ENCODE measurements at places on chromosomes 5 and 9.

DNA sequence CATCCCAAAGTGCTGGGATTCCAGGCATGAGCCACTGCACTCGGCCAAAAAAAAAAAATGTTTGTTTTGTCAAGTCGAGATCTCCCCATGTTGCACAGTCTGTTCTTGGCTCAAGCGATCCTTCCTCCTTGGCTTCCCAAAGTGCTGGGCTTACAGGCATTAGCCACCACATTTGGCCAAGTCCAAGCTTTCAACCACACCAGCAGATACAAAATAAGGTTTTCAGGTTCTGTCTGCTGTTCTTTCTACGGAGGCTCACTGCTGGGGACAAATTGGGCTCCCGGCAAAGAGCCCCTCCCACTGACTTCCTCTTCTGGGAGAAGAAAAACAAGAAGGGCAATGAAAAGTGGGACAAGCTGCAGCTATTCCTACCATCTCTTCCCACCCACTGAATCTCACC is 37.6 kb upstream of the GGTA1 start:
- DNase-seq, result no peak

DNA sequence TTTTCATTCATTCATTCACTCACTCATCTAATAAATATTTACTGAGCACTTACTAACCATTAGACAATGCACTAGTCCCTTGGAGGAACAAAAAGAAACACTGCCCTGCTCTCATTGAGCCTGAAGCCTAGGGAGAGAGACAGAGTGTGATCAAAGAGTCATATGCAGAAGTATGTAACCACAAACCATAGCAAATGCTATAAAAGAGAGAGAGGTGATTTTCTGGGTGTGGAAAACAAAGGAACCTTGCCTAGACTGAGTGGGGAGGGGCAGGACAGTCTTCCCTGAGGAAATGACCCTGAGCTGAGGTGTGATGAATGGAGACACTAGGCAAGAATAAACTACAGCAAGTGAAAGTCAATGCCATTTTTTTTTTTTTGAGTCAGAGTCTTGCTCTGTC is 10.8 kb upstream of the ADRA1B start:
- DNase-seq, result no peak

DNA sequence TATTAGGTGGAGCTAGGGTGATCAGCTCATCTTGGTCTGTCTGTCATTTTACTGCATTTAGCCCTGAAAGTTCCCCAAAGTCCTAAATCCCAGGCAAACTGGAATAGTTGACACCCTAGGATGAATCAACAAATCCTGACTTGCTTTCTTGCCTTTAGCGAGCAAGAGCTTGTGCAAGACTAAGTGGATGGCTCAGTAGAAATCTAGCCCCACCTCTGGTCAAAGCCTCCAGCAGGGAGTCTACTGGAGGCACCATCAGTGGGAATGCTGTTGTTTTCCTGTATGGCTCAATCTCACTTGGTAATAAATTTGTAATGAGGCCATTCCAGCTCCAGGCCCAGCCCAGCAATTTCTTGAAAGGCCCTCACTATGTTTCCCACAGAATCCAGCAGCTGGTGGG is 43.7 kb upstream of the TRPC7 start:
- no peak for DNase-seq

GRCh38 chr9:98372077-98372836 is 116.8 kb upstream of the TBC1D2 start:
- DNase-seq, result no peak

DNA sequence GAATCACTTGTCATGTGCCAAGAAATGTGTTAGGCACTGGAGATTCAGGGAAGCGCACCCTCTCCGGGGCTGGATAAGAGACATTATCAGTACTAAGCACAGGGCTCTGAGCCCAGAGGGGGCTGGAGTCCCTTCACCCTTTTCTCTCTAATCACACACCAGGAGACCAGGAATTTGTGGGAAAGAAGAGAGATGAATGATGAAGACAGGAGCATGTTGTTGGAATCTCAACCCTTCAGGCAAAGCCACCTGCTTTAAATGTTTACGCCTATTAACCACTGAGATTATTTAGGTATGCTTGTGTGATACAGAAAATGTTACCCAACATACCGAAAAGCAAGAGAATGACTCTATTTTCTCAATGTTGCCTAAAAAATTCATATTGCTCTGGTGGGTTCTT is 119.8 kb downstream of the ENTREP1 start:
- DNase-seq, result no peak

GRCh38 chr9:76452839-76453238 is 6.1 kb upstream of the GCNT1 start:
- no peak for DNase-seq

GRCh38 chr5:43771611-43772031 is 168.6 kb downstream of the NNT start:
- DNase-seq, result no peak

GRCh38 chr5:142821733-142822487 is 51.7 kb downstream of the ARHGAP26 start:
- DNase-seq, result no peak

- no peak for DNase-seq
Measured at GRCh38 chr5:125205601-125206225, 459.3 kb upstream of the ZNF608 start.

DNA sequence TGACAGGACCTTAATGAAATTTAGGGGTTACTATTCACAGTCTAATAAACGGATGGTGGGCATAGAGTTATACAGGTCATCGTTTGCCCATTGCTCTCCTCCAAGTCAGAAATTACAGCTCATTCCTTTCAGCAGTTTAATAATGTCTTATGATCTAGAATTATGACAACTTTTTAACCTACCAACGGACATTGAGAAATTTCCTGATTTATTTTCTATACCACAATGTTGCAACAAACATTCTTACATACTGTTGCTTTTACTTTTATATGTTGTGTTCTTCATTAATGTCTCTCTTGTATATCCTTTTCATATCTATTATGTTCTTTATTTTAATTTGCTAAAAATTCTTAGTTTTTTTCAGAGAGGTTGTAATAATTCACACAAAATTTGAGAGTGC is 152.8 kb upstream of the PRLR start:
- no peak for DNase-seq

DNA sequence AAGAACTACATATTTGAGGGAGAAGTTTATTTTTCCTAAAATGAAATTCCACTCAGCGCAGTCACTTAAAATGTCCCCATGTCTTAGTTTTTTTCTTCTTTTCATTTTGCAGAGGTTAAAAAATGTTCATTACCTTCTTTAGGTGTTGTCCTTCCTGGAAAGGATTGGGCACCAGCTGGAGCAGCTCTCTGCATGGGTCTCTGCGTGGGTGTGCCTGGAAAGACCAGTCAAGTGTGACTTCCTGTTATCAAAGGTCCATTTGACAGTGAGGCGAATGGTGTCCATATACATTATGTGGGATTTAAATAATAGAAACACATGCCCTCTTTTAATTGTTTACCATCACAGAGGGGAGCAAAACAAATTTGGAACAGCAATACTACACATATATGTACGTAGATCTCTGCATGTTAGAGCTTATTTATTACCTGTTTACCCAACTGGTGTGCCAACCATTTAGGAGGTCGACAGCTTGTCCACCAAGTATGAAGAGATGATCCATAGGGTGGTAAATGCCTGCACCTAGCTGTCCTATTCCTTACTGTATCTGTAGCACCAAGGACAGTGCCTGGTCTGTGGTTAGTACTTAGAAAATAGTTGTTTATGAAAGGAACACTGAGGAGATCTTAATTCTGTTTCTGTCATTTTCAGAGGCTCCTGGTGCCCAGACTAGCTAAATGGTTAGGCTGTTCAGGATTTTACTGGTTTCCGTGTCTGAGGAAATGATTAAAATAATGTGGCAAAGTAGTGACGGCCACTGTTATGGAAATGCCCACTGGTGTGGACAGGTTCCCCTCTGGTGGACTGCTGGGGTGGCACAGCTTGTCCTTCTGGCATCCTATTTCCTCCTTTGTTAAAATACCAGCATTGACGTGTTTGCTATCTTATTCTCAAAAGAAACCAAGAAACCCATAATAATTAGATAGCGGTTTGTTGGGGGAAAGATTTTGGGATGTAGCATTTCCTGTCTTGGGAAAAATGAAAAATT is 200.4 kb downstream of the MAST4 start:
- DNase-seq, result no peak

GRCh38 chr9:13616491-13617035 is 337.1 kb upstream of the MPDZ start:
- DNase-seq, result no peak

- DNase-seq, result no peak
Measured at GRCh38 chr5:56286015-56286884, 53.1 kb upstream of the ANKRD55 start.

DNA sequence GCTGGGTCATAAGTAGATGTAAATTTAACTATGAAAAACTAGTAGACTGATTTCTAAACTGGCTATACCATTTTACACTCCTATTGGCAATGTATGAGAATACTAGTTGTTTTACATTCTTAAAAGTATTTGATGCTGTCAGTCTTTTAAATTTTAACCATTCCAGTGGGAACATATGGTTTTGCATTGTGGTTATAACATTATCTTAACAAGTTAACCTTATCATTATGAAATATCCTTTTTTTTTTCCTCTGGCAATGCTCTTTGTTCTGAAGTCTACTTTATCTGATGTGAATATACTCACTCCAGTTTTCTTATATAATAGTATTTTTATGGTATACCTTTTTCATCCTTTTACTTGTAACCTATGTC is 548.9 kb upstream of the CLINT1 start:
- DNase-seq, result no peak

DNA sequence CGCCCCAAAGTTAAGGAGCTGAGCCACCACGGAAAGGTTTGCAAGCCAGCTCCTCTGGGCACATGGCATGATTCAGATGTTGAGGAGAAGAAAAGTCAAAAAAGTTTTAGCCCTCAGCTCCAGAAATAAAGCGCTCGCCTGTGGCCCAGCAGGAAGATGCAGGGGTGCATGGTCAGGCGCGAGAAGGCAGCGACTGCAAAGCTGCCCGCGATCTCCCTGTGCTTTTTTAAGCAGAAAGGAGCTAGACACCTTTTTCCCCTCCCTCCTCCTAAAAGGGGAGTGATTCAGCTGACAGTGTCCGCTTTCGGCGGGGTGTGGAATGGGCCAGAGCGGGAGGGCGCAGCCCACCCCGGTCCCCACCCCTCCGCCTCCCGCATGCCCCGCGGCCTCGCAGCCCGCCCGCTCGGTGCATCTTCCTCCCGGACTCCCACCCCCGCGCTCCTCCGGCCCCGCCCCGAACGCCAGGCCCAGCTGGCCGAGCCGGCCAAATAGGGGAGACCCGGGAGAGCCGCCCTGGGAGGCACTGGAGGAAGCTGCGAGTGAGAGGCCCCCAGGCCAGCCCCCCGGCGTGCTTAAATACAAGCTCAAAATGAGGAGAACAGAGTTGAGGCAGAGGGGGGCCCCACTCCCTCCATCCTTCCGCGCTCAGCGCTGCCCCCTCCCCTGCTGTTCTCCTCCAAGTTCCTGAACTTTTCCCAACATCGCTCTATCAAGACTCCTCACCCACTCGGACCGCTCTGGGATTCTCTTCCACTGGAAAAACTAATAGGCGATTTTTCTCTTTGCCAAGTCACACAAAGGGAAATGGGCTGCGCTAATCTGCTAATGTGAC is at the start of gene ADAMTS12:
Gene ADAMTS12, minus strand, starts transcription at position 203 of the 832 bp plus-strand sequence. Its CDS starts 134 bp downstream, at position 69.
- no peak for DNase-seq

DNA sequence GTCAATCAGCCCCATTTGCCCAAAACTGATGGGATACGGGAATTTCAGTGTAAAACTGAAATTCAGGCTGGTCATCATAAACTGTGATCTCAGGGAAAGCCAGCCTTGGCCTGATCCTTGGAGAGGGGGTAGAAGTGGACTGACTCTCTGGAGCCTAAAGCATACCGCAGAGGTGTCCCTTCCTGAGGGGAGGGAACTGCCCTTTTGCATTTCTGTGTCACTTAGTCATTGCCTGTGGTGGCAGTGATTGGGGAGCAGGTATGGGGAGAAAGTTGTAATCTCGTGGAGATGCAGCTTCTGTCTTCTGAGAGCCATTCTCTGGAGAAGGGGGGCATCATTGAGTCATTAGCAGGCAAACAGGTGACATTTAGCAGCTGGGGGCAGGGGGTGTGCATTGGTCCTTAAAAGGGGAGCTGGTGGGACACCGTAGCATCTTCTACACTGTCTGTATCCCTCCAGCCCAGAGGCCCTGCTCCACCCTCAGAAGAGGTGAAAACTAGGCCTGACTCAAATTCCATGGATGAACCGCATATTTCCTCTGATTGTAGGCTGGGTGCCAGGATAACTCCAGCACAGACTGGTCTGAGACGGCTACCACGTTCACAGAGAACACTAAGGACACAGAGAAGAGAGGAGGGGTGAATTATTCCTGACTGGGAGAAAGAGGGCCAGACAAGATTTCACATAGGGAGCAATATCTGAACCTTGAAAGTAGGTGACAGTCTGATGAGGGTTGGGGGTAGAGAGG is 143.3 kb downstream of the SEC61B start:
- no peak for DNase-seq

DNA sequence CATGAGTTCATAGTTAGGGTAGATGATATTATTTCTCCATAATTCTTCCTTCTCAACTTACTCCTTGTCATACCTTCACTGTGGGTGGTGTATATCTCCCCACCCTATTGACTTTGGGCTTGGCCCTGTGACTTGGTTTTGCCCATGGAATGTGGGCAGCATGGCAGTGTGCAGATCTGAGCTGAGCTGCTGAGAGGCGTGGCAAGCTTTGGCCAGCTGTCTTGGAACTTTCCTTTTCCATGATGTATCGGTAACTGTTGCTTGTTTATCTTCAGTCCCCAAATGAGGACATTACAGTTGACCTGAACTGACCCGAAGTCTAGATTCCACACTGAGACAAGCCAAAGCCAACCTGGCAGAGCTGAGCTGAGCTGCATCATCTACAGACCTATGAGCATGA is 70.4 kb downstream of the RALGPS1 start:
- DNase-seq, result no peak

DNA sequence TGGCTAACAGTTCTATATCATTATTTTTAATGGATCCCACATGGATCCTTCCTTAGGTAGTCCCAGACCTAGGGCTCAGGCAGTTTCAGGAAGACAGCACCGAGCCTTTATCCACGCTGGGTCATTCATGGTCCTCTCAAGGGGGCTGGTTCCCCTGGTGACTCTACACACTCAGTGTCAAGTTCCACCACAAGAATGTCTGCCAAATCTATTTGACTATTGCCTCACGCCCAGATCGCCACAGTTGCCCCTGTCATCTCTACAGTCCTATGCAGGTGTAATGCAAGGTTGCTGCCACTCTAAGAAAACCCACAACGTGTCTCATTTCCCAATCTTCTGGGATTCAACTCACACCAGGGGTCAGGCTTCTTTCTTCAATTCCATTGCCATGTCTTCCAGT is 8.0 kb upstream of the ZNF366 start:
- DNase-seq, result no peak

GRCh38 chr5:113340537-113340936 is 94.3 kb downstream of the TSSK1B start:
- no peak for DNase-seq

GRCh38 chr5:138978080-138978479 is 102.9 kb upstream of the LRRTM2 start:
- no peak for DNase-seq

Measured in stimulated activated CD4-positive, alpha-beta T cell treated with anti-CD3 and anti-CD28 coated beads, Interleukin-4, amount 100 ng/mL, for 48 hours (primary cell).